ENCODE measurements at places on chromosomes 3 and 15.

GRCh38 chr3:172808969-172809546 lies 58.5 kb downstream of the ECT2 start:
- DNase-seq: no peak

DNA sequence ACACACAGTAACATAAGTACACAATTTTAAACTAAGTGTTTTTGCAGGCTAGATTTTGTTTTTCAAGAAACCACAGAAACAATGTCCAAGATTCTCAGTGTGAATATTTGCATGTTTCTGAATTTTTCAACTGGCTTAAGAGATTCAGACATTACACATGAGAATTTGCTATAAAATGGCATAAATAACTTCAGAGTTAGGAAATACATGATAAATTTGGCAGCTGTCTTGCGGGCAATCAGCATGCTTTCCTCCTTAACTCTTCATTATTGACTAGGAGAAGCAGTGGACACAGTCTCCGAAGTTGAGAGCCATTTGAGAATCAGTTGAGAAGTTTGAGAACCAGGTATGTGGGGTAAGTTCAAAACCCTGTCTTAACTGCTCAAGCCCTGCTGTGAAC lies 625.6 kb upstream of the SGO1 start:
- DNase-seq: no peak

GRCh38 chr3:99502871-99503270 lies 135.5 kb upstream of the COL8A1 start:
- DNase-seq: no peak

DNA sequence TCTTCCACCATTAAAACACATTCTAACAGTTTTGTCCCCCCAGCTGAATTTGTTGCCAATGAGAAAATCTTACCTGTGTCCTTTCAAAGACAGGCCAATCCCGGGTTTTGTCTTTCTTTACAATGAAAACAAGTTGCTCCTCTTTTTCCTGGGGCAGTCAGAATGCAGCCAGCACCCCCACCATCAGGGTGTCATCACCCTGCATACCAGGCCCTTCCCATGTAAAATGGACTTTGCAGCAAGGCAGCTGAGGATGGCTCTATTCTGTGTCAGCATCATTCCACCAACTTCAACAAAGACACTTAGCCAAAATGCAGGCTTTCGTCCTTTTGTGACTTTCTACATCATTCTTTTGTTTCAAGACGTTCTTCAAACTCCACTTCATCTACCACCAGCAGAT lies 490.9 kb downstream of the OCA2 start:
- no peak for DNase-seq

- DNase-seq: no peak
These were observed 390.5 kb upstream of the ROBO1 start for GRCh38 chr3:80158332-80158731.

GRCh38 chr15:76711351-76711827 lies 193.8 kb downstream of the SCAPER start:
- DNase-seq: no peak

DNA sequence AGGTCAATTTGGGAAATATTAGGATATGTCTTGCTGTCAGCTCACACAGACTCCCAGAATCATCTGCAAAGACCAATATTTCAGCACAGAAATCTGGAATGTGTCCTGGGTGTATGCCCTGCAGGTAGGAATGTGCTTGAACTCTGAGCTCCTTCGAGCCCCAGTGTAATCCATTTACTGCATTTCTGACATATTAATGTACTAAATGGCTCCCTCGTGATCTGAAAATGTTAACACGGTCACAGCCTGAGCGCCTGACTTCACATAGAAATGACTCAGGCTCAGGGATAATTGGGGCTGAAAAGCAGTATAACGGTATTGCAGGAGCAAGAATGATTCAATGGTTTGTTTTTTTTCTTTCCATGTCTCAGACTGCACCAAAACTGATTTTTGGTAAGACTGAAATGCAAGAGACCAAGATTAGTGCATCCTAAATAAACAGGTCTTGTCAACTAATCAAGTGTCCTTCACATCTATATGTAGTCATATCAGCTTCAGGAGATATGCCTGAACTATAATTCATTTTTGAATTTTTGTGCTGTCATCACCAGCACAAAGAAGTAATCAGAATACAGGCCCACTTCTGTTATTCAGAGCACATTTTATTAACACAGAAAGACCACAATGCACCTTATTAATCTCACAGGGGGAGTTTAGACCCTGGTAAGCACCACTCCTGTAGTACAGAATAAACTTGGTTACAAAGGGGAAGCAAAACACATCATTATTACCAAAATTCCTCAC lies 49.8 kb downstream of the DCLK3 start:
- no peak for DNase-seq

GRCh38 chr3:113252553-113252952 lies 41.2 kb downstream of the BOC start:
- no peak for DNase-seq

Measured in left hindlimb (tissue), 1 donor.